HFFc6 (cell line): ENCODE measurements at places on chromosomes 2 and 18.

DNA sequence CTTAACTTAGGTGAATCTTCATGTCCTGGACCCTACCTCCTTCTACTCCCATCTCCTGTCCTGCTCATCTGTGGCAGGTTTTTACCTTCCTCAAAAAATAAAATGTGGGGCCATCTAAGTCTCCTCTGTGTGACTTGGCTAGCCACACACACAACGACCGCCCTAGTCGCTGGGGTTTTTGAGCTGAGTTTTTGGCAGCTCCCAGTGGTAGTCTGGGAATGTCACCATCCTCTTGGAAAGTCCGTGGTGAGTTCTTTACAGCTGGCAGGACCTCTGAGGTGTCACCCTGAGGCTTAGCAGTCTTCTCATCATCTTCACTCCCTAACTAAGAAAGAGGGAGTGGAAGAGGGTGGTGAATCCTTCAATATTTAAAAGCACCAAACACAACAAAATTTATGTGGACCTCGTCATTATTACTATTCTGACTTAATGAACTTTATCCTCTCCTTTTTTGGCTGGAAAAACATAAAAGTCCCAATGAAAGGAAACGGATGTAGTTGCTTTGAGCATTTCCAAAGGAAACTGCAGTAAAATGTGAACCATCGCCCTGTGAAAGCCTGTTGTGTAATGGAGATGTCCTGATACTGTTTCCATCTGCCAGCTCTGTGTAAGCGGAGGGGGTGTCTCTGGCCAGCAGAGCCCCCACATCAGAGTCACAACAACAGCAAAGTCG, 78.6 kb downstream of the VAPA start:
- no peak for DNase-seq

- DNase-seq: no peak
Observed at GRCh38 chr18:54622084-54622483, 31.0 kb downstream of the DYNAP start.

DNA sequence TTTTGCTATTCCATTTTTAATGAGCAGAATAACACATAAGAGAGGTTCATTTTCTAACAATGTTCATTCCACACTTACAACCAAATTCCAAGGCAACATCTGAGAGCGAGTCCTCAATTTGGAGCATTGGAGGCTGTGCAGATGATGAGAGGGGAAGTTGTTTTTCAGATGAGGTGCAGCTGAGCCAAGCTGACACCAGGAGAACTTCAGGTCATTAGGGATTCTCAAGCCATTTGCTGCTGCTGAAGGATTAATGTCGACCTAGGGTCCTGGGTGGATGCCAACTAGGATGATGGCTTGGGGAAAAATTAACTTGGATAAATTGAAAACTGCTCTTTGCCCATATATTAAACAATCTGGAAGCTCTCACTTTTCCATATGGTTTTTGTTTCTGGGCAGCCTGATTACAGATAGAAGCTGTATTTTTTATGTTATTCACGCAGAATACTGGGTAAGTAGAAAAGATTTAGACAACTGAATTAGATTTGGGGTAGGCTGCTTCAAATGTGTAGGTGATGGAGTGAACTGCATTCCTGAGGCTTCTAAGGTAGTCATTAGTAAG, 206.4 kb upstream of the SLC39A10 start:
- no peak for DNase-seq

GRCh38 chr2:8743261-8743660, 61.4 kb downstream of the ID2 start:
- peak; percentile 16 for DNase-seq

DNA sequence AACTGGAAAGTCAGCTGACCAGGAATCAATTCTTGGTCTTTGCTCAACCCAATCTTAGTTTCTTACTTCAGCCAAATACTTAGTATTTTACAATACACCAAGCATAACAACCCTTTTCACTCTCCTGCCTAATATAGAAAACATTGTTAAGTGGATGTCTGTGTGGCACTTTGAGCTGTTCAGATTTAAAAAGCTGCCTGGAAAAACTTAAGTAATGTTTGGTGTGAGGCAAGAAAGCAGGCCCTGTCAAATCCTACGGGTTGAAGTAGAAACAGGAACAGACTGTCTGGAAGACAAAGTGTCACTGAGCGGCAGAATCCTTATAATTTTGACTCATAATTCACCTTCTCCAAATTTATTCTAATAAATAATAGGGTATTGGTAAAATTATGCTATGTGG, 37.1 kb upstream of the FRZB start:
- DNase-seq: no peak

DNA sequence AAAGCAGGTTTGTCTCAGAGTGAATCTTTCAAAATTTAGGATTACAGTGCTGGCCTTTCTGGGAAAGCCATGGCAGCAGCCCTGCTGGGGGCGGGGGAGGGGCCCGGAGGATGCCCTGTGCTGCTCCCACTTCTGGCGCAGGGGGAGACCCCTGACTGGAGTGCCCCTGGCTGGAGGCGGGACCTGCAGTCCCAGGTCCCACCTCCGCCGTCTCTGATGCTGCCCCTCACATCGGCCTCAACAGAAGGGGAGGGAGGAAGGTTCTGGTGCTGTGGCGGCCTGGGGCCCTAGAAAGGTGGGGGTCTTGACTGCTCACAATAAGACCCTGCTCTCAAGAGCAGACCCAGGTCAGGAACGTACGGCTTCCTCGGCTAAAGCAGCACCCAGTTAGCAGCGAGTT, 216.4 kb downstream of the TWIST2 start:
- DNase-seq: no peak

GRCh38 chr2:8525582-8526402, 156.1 kb upstream of the ID2 start:
- DNase-seq: no peak

DNA sequence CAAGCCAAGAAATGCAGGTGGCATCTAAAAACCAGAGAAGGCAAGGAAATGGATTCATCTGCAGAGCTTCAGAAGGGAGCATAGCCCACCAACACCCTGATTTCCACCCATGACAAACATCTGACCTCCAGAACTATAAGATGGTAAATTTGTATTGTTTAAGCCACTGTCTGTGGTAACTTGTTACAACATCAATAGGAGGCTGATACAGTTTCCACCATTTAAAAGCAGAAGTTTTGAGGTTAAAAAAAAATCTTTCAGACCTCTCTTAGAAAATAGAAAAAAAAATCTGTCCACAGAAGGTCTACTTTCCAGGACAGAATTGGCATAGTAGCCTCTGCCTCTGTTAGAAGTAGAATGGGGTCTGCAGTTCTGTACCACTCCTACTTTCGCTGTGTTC, 37.2 kb downstream of the SLC40A1 start:
- DNase-seq: no peak

DNA sequence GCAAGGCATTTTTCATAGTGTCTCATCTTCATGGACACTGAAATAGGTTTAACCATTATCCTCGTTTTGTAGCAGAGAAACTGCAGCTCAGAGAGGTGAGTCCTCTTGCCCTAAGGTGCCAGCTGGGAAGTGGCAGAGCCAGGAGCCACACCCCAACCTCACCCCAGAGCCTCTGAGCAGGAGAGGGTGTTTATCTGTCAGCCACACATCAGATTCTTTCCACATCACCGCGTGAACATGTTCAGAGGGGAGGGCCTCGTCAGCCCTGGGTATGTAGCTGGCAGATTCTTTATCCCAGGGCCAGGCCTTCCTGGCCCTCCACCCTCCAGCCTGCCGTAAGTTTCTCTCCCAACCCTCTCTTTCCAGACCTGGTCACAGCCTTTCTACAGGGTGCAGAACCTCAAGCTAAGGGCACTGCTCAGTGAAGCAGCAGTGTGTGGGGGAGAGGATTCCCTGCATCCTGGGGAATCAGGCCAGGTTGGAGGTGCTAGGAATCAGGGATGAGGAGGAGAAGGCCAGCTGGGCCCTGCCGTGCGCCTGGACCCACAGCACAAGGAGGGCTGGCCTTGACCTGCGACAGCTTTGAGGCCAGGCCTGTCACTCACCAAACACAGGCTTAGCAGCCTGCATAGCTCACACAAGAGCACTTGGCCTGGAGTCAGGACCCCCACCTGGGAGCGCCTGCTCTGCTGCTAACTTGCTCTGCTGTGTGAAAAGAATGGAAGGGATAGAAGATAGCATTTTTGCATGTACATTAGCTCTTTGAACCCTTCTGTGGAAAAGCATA, 111.3 kb upstream of the MCFD2 start:
- DNase-seq: no peak

GRCh38 chr2:63840081-63840784, 1.5 kb upstream of the UGP2 start:
- DNase-seq: no peak

- peak; percentile 52 for DNase-seq
Observed at GRCh38 chr18:31819106-31819924, 58.6 kb upstream of the SLC25A52 start.

DNA sequence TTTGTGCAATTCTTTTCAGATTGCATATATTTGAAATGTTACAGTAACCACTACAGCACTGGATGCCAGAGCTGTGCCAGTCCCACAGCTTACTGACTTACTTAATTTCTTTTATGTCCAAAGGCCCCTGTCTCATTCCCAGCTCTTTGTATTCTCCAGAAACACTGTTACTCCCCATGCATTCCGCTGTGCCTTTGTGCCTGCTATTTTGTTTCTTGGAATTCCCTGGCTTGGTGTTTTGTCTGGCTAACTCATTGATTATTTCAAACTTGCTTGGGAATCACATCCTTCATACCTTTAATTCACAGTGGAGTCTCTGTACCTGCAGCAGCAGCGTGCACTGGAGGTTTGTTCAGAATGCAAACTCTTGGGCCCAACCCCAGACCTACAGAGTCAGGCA, 601.9 kb upstream of the DDX18 start:
- no peak for DNase-seq

GRCh38 chr2:54000524-54000923, 29.7 kb upstream of the PSME4 start:
- no peak for DNase-seq

GRCh38 chr2:120310136-120310535, 35.8 kb upstream of the INHBB start:
- DNase-seq: no peak

GRCh38 chr18:50312296-50313030, 25.0 kb upstream of the CXXC1 start:
- no peak for DNase-seq

DNA sequence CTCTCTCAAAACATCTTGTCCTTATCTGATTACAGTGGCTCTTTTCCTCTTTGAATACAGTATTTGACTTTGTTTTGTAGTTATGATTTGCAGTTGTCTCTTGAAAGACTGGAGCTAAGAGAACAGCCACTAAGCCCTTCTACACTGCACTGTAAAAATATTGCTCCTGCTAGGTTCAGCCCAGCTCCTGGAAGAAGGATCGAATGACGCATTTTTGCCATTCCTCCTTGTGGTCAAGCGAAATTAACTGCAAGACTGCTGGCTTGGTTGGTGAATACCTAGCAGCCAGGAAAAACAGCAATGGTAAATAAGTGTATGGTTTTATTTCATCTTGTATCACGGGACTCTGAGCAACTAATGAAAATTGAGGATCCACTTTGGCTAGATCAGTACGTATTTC, 407.8 kb upstream of the CDH2 start:
- DNase-seq: peak; percentile 90

DNA sequence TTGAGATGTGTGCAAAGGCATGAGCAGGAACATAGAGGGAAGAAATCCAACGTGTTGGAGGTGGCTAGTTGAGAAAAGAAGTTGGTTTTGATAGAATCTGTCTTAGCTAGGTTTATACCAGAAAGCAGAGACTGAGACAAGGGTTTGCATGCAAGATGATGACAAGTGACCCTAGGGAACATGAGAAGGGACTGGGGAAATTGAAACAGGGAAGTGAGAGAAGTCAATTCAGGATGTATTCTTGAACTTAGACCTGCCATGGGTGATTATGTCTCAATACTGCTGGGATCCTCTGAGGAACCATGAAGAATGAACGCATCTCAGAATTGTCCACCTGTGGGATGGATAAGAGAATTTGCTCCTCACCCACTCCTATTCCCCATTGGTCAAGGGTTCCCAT, 20.5 kb downstream of the IL36A start:
- no peak for DNase-seq

GRCh38 chr2:71531522-71532047, 78.2 kb downstream of the DYSF start:
- peak; percentile 83 for DNase-seq

GRCh38 chr2:187390891-187391290, 57.2 kb downstream of the CALCRL start:
- DNase-seq: peak; percentile 92

DNA sequence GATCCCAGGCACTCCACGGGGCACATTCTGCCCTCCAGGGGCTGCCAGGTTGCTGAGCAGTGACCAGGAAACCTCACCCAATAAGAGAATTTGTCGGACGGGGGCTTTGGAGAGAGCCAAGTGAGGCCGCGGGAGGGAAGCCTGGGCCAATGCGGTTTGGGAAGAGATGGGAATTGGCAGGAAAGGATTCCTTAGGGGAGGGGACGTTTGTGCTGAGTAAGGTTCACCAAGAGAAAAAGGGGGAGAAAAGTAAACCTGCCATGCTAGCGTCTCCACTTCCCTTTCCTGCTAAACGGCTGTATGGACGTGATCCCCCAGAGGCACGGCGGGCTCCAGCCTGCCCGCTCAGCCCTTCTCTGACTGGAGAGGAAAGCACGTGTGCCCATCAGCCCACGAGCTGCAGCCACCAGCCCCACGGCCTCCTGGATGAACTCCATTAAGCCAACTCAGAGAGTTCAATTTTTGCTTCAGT, 194.4 kb upstream of the ID2 start:
- no peak for DNase-seq

- DNase-seq: peak; percentile 32
Observed at GRCh38 chr2:159614534-159615366, 1.6 kb downstream of the BAZ2B start.

DNA sequence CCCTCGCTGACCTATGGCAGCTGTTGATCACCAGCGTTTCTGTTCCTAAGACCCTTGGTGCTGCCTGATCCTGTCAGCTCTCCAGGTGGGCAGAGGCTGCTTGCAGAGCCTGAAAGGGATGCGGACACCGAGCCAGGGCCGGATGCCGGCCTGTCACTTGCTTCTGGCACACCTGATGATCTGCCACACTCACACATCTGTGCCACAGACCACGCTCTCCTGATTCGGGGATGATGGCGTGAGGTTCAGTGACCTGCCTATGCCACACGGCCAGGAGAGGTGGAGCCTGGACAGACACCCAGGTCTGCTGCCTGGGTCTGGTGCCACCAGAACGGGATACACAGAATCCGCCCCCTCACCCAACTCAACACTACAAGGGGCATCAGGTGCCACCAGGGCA, 129.4 kb upstream of the GLI2 start:
- DNase-seq: no peak

- DNase-seq: no peak
Observed at GRCh38 chr2:240431661-240432424, 3.6 kb upstream of the GPC1 start.

DNA sequence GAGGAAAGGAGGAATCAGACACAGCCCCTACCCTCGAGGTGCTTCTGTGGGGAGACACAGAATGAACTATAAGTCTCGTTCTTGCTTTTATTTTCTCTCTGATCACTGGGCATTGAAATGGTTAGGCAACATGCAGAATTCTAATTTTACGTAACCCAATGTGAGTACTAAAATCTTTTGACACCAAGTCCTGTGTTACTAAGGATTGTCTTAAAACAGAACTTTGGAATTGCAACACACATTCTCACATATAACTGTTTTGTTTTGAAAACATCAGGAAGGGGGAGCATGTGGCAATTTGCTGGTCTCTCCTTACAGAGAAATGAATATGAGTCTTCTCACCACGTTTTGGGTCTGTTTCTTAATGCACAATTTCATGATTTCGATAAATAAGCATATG, 23.6 kb upstream of the SULT1C4 start:
- no peak for DNase-seq
